ENCODE measurements at places on chromosomes 16 and 17.

DNA sequence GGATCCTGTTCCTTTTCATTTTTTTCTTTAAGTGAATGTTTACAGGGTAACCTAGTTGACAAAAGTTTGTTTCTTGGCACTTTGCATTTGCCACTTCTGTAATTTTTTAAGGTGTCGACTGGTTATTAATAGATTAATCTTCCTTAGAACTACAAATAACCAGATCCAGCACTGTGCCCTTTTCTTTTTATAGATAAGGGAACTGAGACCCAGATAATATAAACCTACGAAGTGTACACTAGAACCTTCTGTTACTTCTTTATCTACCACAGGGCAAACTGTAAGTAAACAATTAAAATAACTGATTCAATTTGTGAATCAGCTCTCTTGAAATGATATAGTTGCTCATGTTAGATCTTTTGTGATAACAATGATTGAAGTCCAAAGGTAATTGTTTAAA, 55.4 kb downstream of the NLK start:
- no peak for DNase-seq

GRCh38 chr16:84423416-84423837, 55.1 kb downstream of the ATP2C2 start:
- DNase-seq = peak; percentile 15

DNA sequence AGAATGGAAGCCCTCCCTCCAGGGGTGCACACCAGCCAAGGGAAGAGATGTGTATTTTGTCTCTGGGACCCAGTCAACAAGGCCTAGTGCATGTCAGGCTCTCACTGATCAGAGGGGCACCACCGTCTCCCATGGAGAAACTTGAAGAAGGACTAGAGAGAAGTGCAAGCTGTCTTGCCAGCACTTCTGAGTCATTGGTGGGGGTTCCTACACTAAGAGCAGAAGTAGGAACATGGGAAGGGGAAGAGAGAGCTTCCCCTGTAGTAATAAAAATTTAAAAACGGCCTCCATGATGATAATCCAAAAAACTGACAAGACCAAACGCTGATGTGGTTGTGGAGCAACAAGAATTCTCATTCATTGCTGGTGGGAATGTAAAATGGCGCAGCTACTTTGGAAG, 46.3 kb downstream of the DYNLRB2 start:
- DNase-seq = no peak

DNA sequence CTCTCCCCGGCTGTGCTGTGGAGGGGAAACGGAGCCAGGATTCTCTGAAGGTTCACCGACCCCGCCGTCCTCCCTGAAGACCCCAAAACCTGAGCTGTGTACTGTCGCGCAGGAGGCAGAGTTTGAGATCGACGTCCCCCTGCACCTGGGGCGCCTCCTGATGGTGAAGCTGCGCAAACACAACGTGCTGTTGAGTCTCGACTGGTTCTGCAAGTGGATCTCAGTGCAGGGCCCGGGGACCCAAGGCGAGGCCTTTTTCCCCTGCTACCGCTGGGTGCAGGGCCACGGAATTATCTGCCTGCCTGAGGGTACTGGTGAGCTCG, 62.6 kb upstream of the TEKT1 start:
- peak; percentile 5 for DNase-seq

DNA sequence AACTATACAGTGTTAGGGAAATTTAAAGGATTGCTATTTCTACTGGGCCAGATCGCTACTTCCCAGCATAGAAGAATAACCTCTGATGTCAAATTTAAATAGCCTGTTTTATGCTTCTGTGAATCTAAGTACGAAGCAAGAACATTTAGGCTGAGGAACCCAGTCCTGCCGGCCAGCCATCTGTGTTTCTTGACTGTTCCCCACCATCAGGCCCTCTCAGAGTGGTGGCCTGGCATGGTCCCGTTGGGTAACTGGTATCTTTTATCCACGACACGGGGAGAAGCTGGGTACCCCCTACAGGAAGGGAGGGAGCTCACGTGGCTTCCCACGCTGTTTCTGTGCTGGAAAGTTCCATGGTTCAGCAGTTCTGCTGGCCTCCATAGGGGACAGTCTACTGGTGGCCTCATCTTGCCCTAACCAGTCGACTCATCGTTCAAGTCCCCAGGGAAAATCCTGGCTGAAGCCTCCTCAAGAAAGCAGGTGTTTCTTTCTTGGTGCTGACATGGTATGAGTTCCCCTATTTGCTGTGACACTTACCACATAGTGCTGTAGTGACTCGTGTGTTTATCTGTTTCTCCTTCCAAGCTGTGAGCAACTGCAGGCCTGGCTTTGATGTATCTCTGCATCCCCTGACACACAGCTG, 201.7 kb upstream of the NLRP1 start:
- peak; percentile 36 for DNase-seq

DNA sequence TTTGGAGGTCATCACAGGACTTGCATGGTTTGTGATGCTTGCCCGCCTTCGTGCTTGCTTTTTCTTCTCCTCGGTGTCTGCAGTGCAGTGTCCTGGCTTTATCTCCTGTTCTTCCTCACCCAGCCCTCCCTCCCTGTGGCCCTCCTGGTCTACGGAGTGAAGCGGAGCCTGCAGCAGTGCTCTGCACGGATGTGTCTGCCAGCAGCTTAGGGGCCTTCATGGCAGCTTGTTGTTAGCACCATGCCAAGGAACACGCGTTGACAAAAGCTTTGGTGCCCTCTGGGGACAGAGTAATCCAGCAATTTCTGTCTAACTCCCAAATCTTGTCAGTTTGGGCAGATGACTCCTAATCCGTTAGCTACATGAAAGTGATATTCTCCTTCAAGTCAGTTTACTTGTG, 9.9 kb downstream of the DHODH start:
- no peak for DNase-seq

GRCh38 chr17:41382394-41382793, 288 bp upstream of the KRT34 start:
- DNase-seq = peak; percentile 70

GRCh38 chr16:13359835-13360234, 458.4 kb downstream of the SHISA9 start:
- no peak for DNase-seq

- no peak for DNase-seq
Measured at GRCh38 chr17:20797292-20797691, 217.8 kb downstream of the CDRT15L2 start.

DNA sequence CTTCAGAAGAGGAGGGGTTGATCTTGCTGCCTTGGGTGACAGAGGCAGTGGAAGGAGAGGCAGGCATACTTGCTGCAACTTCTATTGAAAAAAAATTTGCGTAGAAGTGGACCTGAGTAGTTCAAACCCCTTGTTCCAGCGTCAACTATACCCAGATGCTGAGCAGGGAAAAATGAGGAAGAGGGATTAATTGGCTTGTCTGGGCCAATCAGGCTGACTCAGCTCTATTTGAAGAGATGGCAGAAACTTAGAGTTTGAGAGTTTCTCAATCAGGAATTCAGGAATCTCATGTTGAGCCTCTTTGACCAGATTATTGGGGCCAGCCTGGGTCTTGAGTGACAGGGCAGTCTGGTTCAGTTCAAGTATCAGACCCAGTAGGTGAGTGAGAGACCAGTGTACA, 17.6 kb downstream of the CASC3 start:
- peak; percentile 15 for DNase-seq

- DNase-seq = peak; percentile 56
Measured at GRCh38 chr17:27577121-27577761, 53.7 kb upstream of the LGALS9 start.

DNA sequence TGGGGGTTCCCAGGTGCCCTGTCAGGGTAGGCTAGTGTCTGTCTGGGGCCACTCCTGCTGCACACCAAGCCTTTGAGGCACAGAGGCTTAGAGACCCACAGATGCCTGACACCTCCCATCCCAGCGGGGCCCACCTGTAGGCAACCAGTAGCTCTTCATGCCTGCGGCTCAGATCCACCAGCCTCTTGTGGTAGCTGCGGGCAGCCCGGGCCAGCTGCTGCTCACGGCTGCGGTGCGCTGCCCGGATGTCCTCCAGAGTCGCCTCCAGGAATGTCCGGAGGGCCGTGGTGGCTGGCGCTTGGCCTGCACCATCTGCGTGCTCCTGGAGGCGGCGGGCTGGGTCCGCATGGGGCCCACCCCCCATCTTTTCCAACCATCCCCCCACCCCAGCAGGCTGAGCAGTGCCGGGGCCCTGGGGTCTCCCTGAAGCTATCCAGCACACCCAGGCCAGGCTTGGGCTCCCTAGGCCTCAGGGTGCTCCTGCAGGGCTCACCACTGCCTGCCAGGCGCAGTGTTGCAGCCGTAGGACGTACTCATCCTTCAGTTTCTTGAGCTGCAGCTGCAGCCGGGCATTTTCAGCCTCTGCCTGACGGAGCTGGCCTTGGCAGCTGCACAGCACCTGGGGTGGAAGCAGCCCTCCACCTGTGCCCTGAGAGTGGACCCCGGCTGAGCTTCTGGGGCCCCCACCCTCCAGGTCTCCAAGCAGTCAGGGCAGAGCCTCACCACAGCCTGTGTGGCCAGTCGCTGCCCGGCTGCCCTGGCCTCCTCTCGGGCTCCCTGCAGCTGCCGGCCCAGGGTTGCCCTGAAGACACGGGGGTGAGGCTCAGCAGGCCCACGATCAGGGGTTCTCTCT, 1.8 kb downstream of the CCDC78 start:
- DNase-seq = no peak

DNA sequence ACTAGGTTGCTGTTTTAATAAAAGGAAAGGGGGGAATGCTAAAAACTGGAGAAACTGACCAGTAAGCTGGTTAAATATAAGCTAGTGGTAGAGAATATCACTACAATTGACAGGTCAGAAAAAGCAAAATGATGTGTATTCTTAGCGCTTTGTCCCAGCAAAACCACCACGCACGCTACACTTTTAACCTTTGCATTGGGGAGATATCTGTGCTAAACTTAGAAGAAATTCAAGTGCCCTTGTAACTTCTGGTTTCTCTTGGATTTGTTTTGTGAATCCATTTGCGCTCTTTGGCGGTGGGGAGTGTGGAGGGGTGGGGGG, 1.4 kb downstream of the GAN start:
- DNase-seq = peak; percentile 10

DNA sequence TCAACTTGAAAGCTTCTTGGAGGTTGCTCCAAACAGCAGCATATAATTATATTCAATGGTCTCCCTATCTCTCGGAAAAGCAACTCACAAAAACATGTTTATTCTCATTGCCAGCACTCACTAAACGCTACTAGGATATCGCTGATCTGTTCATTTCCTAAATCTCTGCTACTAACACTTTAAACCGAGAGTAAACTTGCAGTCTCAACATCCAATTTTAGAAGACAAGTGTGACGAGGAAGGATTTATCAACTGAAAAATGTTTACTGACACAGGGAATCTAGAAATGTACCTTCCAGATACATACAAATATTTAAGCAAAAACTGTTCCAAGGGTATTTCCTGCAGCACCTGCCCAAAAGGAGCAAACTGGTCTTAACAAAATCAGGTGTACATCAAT, 56.5 kb downstream of the YWHAE start:
- DNase-seq = no peak

DNA sequence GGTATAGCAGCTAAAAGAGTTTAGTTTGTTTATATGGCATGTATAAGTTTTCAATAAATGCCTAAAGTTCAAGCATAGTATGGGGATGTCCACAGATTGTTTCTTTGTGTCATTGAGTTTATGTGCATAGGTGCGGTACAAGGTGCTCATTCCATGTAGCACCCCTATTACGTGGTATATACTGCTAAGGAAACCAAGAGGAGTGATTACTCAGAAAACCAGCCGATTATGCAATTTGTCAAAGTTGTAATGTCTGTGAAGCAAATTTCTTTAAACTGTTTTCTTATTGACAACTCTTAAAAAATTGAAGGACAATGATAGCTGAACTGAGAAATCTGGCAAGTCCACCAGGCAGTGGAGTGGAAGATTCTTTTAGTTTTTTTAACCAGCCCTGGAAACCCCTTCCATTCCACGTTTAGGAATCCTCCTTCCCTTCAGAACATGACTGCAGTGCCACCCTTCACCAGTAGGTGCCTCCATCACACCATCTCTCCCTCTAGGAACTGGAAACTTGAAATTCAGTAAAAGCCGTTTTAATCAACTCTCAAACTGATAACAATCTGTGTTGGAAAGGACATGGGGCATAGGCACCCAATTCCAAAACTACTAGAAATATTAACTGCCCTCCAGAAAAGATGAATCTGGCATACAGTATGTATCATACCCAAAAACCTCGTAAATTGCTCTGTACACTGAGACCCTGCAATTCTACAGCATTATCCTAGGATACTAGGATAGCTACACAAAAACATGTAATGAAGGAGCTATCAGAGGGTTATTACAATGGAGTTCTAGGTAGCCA, 43.5 kb downstream of the REXO5 start:
- DNase-seq = peak; percentile 90

DNA sequence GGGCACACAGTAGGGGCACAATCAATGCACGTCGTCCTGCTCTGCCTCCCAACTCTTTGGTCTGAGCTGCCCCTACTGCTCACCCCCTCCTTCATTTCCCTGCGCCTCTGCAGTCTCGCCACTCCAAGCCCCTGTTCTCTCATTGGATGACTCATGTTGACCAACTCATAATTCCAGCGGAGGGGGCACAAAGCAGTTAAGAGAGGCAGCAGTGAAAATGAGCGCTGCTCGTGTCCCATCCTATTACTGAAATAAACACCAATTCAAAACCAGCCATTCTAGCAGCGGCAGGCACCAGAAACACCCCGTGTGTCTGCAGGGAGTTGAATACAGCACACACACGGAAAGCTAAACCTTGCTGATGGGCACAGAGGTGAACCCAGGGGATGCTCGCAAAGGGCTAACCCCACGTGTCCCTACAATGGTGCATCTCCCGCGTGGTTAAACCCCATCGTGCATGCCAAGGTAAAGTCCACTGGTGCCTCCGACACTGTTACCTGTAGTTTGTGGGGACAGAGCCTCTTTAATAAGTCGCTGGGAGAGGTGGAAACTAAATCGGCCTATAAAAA, 310.4 kb downstream of the XYLT1 start:
- DNase-seq = no peak

DNA sequence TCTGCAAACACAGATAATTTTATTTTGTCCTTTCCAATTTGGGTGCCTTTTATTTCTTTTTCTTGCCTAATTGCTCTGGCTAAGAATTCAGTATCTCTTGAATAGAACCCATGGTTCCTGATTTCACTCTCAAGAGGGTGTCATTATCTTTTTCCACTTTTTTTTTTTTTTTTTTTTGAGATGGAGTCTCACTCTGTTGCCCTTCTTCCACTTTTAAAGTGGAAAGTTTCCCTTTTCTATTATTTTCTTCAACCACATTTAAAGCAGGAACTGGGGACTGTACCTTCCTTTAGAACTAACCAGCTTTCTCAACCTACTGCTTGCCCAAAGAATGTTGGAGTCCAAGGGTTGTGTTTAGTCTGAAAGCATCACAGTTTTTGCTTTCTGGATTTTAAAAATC, 31.1 kb downstream of the SLFN11 start:
- DNase-seq = no peak

- peak; percentile 42 for DNase-seq
Measured at GRCh38 chr16:47413041-47413440, 47.8 kb downstream of the ITFG1 start.
